NCI-H1930 (cell line): ENCODE measurements at places on chromosomes 6 and 20.

DNA sequence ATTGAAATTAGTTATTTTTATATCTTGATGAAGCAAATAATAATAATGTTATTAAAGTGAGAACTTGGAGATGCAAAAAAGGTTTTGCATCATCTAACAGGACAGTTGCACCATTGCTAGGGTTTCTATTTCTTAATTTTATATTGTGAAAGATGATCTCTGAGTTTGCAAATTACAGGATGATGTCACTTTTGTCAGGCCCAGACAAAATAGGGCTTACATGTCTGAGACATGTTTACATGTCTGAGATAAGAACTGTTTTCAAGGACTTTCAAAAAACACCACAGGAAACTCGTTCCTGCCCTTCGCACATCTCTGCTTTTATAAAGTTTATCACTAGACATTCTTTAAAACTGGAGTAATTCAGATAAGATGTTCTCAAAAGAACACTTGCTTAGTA, 1075.8 kb upstream of the MANEA start:
- no peak for DNase-seq

GRCh38 chr6:107637316-107638315, 147.7 kb downstream of the SOBP start:
- DNase-seq = no peak

DNA sequence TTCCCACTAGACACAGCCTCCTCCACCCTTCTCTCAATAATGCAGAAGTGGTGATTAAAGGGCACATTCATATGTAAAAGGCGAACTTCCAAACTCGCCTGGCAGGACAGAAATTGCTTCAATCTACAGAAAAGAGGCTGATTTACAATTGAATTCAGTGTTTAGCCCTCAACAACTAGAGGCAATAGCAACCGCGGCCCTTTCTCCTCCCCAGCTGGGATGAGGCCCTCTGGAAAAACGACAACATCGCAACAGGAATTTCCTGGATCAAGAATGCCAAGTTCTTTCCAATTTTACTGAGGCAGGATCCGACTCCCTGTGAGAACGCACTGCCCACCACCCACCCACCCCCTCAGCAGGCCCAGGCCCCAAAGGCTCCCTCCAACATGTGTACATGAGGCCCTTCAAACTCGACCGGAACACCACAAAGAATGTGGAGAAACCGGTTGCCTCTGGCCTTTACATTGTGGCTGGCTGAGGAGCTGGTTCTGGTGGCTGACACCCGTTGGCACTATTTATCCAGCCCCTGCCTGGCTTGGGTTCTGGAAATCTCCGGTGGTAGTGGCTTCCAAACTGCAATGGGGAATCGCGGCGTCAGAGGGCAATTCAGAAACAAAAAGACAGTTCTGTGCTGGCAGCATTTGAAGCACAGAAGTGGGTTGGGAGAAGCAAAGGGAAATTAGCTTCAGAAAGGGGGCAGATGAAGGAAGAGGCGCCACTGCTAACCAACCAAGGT, 36.8 kb downstream of the ZMYND8 start:
- no peak for DNase-seq

DNA sequence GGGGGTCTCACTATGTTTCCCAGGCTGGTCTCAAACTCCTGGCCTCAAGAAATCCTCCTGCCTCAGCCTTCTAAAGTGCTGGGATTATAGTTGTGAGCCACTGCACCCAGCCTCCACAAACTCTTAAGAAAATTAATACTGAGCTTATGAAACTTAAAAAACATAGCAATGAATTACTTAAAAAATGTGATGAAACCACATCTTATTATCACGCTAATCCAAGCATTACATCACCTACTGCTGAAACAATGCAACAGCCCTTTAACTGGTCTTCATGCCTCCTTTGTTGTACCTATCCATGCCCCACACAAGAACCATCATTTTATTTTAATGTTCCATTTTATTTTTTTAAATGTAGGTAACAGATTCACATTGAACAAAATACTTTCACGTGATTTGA, 24.9 kb downstream of the SESN1 start:
- no peak for DNase-seq

GRCh38 chr6:77502981-77503380, 39.7 kb upstream of the HTR1B start:
- DNase-seq = no peak

DNA sequence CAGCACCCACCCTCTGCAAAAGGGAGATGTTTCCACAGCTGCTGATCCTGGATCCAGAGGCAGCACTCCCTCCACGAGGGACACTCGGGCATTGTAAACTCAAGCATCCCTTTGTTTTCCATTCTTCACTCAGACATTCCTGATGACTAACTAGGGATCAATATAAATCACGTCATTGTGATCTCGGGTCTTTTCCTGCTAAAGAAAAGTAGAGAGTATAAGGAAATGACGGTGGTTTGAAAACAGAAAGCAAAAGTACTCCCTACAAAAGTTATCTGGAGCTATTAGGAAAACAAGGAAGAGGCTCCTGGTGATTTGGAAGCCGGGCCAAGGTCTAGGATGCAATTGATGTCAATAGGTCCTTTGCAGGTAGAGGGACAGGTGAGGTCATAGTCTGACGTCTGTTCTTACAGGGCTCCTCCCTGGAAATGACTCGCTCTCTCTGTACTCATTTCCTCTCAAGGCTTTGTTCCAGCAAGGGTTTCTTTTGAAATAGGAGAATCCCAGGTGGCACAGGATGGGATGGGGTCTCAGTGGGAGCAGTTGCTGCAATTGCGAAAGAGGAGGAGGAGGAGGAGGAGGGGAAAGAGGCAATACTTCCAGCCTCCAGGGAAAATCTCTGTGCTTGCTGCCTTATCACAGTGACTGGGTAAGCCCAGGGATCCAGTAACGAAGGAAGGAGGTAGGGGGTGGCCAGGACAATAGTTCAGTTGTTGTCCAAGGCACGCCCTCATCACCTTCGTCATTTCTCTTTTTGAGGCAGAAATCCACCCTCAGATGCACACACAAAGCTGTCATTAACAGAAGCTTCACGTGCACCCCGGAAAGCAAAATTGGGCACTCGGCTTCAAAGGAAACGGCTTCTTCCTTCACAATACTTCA, 222.8 kb downstream of the LY86 start:
- no peak for DNase-seq

GRCh38 chr6:4085332-4085700, 6.4 kb upstream of the FAM217A start:
- no peak for DNase-seq

DNA sequence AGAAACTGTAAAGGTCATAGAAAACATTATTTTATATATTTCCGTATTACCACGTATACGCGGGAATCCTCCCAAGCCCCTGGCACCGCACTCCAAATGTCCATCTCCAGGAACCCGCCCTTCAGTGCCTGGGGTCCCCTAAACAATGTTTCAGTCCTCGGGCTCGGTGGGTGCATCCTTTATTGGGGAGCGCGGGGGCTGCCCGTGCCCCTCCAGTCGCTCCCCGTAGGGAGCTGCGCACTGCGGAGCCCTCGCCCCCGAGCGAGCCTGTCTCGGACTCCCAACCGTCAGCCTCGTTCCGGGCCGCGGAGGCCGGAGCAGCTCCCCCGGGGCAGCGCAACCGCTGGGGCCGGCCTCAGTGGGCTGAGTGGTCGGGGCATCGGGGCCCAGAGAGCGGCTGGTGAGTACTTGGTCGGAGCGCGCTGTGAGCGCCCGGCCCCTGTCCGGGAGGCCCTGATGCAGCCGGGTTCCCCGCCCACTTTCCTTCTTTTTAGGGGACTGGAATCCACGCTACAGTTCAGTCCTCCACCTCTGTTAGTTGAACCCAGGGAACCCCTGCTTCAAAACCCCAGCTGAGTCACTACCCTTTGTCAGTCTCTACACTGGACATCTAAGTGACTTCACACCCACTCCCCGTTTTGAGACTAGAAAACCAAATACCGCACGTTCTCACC, at the start of gene DNAH8:
Gene DNAH8 (plus strand): TSS at position 296 of the 674 bp plus-strand sequence. CDS start 7,499 bp downstream, outside the sequence.
- DNase-seq = no peak

GRCh38 chr6:3088446-3088845, 20.2 kb downstream of the RIPK1 start:
- no peak for DNase-seq

DNA sequence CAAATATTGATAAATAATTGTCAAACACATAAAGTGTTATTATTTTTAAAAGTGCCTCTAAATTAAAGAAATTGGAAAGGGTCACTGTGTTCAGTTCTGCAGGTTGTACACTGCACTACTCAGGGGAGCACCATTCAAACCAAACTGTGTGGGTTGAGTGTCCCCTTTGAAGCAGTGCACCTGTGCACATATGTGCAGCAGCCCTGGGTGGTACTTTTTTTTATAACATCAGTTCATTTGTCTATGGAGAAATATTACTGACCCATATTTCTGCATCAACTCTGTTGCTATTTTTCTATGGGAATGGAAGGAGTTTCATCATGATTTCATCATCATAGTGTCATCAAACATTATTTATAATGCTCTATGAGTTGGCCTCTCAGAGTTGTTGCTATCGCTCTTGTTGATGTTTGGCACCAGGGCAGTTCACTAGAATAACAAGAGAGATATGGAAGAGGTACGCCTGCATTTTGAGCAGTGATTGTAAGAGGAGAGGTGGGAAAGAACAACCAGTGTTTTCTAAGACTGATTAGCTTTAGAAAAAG, 457.6 kb downstream of the TFAP2A start:
- DNase-seq = no peak

DNA sequence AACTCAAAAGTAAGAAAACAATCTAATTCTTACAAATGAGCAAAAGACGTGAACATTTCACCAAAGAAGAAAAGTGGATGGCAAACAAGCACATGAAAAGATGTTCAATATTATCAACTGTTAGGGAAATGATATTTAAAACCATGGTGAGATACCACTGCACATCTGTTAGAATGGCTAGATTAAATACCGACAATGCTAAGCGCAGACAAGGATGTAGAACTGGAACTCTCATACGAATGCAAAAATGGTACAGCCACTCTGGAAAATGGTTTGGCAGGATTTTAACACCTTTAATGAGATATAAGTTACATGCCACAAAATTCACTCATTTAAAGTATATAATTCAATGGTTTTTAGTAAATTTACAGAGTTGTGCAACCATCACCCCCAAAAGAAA, 44.6 kb upstream of the NFATC2 start:
- no peak for DNase-seq

- no peak for DNase-seq
Measured at GRCh38 chr20:36066777-36067176, 87.8 kb upstream of the EPB41L1 start.

GRCh38 chr20:15061955-15062354, 724.5 kb upstream of the FLRT3 start:
- DNase-seq = no peak

- no peak for DNase-seq
Measured at GRCh38 chr6:88890394-88890793, 73.0 kb downstream of the RNGTT start.
